Body of pancreas (tissue), 4 donors: ENCODE measurements at places on chromosomes 1 and 21. TPM values are rescaled to one million over a fixed set of nuclear protein-coding genes. Genes with fewer than 3 reads are reported as not detected.

Gene NEXN
- 7.5 TPM for total RNA-seq

Gene NR1I3
- not detected for total RNA-seq

Gene OPRD1
- not detected for total RNA-seq

Gene IFI16
- 10.9 TPM for total RNA-seq

Gene KCNC4
- total RNA-seq: 8.6 TPM

Gene ZNF648
- total RNA-seq: 1.8 TPM

Gene FCRL5
- 0.33 TPM for total RNA-seq

Gene NVL
- 24.6 TPM for total RNA-seq

Gene TCHH
- not detected for total RNA-seq

Gene TSPAN2
- 4.0 TPM for total RNA-seq

Gene HCRTR1
- total RNA-seq: not detected

Gene SELE
- 1.3 TPM for total RNA-seq

Gene GLRX2
- 1.3 TPM for total RNA-seq

Gene ADAMTS4
- total RNA-seq: 7.9 TPM

Gene PDZK1IP1
- total RNA-seq: 56.4 TPM

Gene TSSK3
- total RNA-seq: 1.8 TPM

Gene BMP8B
- total RNA-seq: 5.4 TPM

Gene RBM11
- total RNA-seq: 0.52 TPM

Gene RBM8A
- total RNA-seq: 47.2 TPM

Gene EVA1B
- total RNA-seq: 32.2 TPM

Gene PAFAH2
- total RNA-seq: 46.4 TPM

Gene RIPPLY3
- total RNA-seq: not detected

Gene CCDC27
- total RNA-seq: not detected

Gene UBL4B
- not detected for total RNA-seq

Gene OLIG1
- total RNA-seq: not detected

Gene ST6GALNAC3
- total RNA-seq: 2.3 TPM

Gene OR2L3
- not detected for total RNA-seq
